ENCODE measurements at places on chromosomes 3 and 15. TPM values are rescaled to one million over a fixed set of nuclear protein-coding genes. Genes with fewer than 3 reads are reported as not detected.

Gene CD200R1
- polyA plus RNA-seq = 1.0 TPM

DNA sequence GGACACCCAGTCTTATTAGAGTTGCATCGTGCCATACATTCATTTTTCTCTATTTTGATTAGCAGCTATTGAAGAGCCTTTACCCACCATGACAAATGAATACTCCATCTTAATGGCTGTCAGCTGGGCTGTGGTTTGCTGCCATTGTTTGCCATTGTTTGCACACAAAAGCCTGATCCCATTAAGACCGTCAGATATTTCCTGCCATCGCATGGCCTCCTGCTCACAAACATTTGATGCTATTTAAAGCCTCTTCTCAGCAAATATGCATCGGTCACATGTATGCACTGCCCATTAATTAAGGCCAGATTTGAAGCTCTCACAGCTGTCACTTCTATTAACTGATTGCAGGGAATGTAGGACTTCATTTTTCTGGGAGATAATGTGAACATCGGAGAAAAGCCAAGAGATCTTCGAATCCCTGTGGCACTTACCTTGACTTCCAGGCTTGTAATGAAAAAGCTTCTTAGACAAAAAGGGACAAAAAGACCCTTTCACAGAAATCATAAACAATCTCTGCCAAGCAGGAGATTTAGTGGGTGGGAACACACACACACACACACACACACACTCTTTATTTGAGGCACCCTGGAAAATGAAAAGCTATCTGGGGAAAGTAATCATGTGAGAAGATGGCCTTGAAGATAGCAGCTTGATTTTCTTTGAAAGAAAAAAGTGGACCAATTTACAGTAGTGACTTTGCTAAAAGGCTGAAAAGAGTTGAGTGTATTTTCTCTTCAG is 175.4 kb upstream of the NR2E3 start:
- DNase-seq = no peak

- DNase-seq = no peak
Measured at GRCh38 chr3:31918179-31919150, 62.6 kb downstream of the OSBPL10 start.

DNA sequence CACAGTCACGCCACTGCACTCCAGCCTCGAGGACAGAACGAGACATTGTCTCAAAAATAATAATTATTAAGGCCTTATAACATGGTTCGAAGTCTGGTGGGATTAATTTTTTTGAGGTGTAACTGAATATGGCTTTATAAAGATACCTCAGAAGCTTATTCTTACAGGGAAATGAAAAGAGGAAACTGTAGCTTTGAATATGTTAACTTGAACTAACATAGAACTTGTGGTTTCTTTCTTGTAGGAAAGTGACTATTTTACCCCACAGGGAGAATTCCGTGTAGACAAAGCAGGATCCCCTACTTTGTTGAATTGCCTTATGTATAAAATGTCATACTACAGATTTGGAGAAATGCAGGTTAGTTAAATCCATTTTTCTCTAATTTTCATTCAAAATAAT is 96.3 kb downstream of the STT3B start:
- no peak for DNase-seq

- DNase-seq = peak; percentile 37
Measured at GRCh38 chr3:9704347-9705322, 1.0 kb downstream of the CPNE9 start.

DNA sequence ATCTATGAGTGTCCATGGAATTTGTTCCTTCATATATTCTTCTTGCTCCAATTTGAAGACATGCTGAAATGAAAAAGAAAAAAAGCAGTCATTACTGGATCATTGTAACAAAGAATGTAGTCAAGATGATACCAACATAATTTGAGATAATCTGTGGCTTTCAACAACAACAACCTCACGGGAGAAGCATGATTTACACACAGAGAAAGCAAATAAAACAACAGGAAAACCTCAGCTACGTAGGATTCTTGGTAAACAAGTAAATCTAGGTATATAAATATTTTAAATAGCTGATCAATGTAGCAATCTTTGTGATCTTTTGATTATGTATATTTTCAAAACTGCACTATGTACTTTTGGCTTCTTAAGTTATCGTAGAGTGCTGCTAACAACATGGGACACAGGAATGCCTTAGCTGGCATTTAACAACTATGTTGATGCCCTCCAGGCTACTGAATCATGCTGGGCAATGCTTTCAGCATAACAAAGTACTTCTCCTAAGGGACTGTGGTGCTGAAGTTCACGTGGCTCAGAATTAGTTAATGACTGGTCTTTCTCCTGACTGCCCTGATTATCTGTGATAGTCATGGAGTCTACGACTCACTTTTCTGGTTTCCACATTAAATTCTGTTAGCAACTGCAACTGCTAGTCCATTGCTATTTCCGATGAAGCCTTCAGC is 96.5 kb upstream of the MYO5C start:
- DNase-seq = no peak

DNA sequence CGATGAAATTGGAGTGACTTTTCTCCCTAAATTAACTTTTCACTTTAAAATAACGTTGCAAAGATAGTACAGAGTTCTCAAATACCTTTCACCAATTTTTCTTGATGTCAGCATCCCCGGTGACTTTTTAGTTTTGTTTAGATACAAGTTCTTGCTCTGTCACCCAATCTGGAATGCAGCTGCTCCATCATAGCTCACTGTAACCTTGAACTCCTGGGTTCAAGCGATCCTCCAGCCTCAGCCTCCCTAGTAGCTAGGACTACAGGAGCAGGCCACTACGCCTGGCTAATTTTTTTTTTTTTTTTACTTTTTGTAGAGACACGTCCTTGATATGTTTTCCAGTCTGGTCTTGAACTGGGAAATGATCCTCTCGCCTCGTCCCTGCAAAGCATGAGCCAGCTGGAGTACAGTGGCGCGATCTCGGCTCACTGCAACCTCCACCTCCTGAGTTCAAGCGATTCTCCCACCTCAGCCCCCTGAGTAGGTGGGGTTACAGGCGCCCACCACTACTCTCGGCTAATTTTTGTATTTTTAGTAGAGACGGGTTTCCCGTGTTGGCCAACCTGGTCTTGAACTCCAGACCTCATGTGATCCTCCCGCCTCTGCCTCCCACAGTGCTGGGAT is 747 bp downstream of the NSUN3 start:
- DNase-seq = no peak

- DNase-seq = no peak
Measured at GRCh38 chr3:8239095-8239494, 262.5 kb upstream of the LMCD1 start.

All from renal cortex interstitium (tissue), 15 donors.